ENCODE measurements at places on chromosomes 16 and 17. TPM values are rescaled to one million over a fixed set of nuclear protein-coding genes. Genes with fewer than 3 reads are reported as not detected.

DNA sequence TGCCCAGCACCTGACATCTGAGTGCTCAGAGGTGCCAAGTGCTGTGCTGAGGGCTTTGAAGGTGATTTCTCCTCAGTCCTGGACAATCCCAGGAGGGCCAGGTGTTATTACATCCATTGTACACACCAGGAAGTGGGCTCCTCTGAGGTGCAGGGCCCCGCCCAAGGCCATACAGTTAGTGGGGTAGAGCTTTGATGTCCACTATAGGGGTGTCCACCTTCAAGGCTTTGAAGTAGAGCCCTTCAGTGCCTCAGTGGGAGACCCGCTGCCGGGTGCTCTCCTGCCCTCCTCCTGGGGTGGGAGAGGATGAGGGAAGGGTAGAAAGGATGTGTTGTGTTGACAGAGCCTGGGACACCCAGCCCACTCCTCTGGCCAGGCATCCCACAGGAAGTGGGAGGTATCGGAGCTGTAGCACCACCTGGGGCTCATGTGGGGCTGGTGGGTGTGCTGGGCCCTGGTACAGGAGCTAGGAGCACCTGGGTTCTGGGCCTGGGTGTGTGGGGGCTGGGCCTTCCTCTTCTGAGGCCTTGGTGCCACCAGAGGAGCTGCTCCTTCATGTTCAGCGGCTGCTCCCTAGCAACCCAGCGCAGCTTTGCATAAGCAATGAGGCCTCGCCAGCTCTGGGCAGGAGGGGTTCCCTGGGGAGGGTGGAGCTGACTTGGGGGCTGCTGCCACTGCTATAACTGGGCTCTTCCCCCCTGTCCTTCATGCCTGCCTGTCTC lies 7.4 kb downstream of the LASP1 start:
- no peaks in the 10 kb centered on the region for H3K27me3 ChIP-seq
- peak; percentile 78 for DNase-seq
- H3K27ac ChIP-seq: peak overlapping the region; percentile 80
- peaks cover 50% of the 10 kb centered on the region for H3K36me3 ChIP-seq
- peaks cover 80% of the 10 kb centered on the region for H3K4me1 ChIP-seq

DNA sequence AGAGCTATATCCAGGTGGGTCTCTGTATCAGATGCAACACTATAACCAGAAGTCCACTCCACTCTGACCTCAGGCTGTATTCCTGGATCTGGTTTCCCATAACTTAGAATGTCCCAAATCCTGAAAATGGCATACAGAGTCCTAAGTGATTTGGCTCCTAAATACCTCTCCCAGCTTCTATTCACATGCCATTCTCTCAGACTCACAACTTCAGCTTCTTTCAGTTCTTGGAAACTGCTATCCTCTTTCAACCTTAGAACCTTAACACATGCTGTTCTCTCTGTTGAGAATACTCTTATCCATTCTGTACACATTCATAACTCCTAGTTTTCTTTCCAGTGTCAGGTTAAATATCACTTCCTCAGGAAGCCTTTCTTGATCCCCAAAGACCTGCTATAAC lies 132.0 kb downstream of the BRIP1 start:
- H3K4me3 ChIP-seq: no peak overlapping the region
- H3K4me1 ChIP-seq: peaks cover 5% of the 10 kb centered on the region
- H3K27me3 ChIP-seq: no peaks in the 10 kb centered on the region
- DNase-seq: no peak
- no peak overlapping the region for H3K27ac ChIP-seq

GRCh38 chr17:63697341-63698286 lies 2.3 kb downstream of the LIMD2 start:
- peaks cover 43% of the 10 kb centered on the region for H3K4me1 ChIP-seq
- H3K27ac ChIP-seq: peak overlapping the region; percentile 93
- H3K4me3 ChIP-seq: peak overlapping the region; percentile 93
- peak; percentile 94 for DNase-seq
- H3K27me3 ChIP-seq: no peaks in the 10 kb centered on the region

- H3K27me3 ChIP-seq: no peaks in the 10 kb centered on the region
- no peak overlapping the region for H3K27ac ChIP-seq
- peaks cover 31% of the 10 kb centered on the region for H3K4me1 ChIP-seq
Measured at GRCh38 chr16:74560912-74561311, 46.0 kb downstream of the GLG1 start.

- peak overlapping the region; percentile 74 for H3K4me3 ChIP-seq
- DNase-seq: no peak
- H3K36me3 ChIP-seq: no peaks in the 10 kb centered on the region
- H3K27ac ChIP-seq: no peak overlapping the region
- peaks cover 11% of the 10 kb centered on the region for H3K4me1 ChIP-seq
Measured at GRCh38 chr17:81481815-81482505, 30.6 kb downstream of the ACTG1 start.

- peaks cover 19% of the 10 kb centered on the region for H3K36me3 ChIP-seq
- H3K4me1 ChIP-seq: peaks cover 8% of the 10 kb centered on the region
- no peaks in the 10 kb centered on the region for H3K27me3 ChIP-seq
- no peak overlapping the region for H3K27ac ChIP-seq
Measured at GRCh38 chr17:75650874-75651273, 16.1 kb downstream of the RECQL5 start.

DNA sequence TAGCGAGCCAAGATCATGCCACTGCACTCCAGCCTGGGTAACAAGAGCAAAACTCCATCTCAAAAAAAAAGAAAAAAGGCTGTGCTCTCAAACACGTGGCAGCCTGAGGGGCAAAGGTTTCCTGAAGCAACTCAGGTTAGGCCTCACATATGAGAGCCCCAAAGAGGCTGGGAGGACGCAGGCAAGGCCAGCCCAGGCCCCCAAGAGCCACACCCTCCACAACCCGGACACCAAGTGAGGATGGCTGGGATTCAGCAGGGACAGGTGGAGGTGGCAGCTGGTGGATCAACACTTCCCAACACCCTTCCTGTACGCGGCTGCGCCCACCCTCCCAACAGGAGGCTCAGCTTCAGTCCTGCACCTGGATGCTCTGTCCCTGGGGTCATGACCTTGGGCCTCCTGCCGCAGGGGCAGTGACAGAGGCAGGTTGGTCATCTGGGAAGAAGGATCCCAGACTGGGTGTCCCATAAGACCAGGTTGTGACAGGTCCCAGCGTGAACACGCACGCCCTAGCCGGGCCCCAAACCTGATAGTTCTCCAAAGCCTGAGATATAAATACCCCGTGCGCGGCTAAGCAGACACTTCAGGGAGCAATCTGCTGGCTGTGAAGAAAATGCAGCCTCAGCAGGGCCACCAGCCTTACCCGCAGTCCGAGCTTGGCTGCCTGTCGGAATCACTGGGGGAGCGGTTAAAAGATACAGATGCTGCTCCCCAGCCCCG lies 78.1 kb downstream of the TIMM22 start:
- H3K4me3 ChIP-seq: no peak overlapping the region
- no peaks in the 10 kb centered on the region for H3K4me1 ChIP-seq
- peaks cover 17% of the 10 kb centered on the region for H3K36me3 ChIP-seq
- no peak for DNase-seq

GRCh38 chr16:87841340-87842208 lies 27.7 kb downstream of the SLC7A5 start:
- H3K4me1 ChIP-seq: peaks cover 9% of the 10 kb centered on the region
- no peak for DNase-seq
- H3K27ac ChIP-seq: no peak overlapping the region
- H3K36me3 ChIP-seq: peaks cover 51% of the 10 kb centered on the region
- H3K4me3 ChIP-seq: no peak overlapping the region
- no peaks in the 10 kb centered on the region for H3K27me3 ChIP-seq

DNA sequence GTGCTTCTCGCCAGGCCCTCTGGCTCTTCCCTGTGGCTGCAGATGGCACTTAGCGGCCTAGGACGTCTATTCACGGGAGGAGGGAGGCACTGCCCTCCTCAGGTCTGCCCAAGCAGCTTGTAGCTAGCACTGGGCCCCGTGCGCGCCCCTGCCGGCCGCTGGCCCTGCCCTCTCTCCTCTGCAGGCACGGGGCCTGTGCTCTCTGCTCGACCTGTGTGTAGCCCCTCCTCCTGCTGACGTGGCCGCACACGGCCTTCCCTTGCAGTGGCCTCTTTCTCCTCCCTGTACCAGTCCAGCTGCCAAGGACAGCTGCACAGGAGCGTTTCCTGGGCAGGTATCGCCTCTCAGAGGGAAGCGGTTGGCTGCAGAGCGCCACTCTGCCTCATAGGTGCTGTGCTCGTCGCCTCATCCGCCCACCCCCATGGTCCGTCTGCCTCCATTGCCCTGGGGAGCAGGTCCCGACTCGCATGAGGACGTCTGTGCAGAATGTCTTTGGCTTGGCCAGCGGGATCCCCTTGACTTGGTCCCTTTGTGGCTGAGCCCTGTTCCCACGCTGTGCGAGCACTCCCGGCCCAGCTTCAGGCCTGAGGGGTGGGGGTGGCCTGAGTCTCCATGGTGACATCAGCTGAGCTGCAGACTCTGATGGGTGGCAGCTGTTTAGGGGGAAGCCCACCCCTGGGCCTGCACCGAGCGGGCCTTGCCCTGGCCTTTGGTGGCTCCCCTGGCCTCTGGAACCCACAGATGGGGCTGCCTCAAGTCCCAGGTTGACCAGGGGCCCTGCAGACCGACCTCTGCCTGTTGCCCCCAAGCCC lies 34.6 kb downstream of the TSC2 start:
- no peak overlapping the region for H3K4me3 ChIP-seq
- no peak overlapping the region for H3K27ac ChIP-seq
- H3K27me3 ChIP-seq: no peaks in the 10 kb centered on the region
- DNase-seq: no peak
- no peaks in the 10 kb centered on the region for H3K4me1 ChIP-seq

DNA sequence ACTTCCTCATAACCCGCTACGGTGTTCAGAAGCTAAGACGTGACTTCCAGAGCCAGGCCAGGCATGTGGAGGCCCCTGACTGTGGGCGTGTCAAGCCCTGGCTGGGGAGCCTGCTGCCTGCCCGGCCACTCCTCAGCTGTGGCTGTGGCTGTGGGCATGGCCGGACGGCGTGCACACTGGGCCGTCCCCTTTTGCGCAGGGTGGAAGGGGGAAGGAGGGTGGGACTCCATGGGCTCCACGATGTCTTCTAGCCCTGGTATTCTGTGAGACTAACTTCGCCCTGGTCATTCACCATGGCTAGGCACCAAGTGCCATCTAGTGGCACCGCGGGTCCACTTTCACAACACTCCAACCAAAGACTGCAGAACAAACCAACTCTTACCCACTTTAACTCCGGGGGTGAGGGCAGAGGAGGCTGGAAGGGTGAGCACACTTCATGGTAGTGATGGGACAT lies 67.9 kb downstream of the N4BP1 start:
- H3K4me1 ChIP-seq: peaks cover 14% of the 10 kb centered on the region
- peak; percentile 65 for DNase-seq
- H3K27ac ChIP-seq: no peak overlapping the region

- no peak overlapping the region for H3K4me3 ChIP-seq
- H3K36me3 ChIP-seq: no peaks in the 10 kb centered on the region
Measured at GRCh38 chr16:83738923-83739503, 68.8 kb upstream of the HSBP1 start.

DNA sequence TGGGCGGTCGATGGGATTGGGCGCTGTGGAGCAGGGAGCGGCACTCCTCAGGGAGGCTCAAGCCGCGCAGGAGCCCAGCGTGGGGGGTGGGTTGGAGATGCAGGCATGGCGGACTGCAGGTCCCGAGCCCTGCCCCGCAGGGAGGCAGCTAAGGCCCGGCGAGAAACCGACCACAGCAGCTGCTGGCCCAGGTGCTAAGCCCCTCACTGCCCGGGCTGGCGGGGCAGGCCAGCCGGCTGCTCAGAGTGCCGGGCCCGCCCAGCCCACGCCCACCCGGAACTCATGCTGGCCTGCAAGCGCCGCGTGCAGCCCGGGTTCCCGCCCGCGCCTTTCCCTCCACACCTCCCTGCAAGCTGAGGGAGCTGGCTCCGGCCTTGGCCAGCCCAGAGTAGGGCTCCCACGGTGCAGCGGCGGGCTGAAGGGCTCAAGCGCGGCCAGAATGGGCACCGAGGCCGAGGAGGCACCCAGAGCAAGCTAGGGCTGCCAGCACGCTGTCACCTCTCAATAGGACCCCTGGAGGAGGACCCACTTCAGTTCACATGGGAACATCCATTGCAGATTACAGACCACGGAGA lies 20.5 kb upstream of the METTL16 start:
- no peak for DNase-seq
- no peak overlapping the region for H3K4me3 ChIP-seq
- H3K27ac ChIP-seq: no peak overlapping the region
- no peaks in the 10 kb centered on the region for H3K36me3 ChIP-seq
- H3K27me3 ChIP-seq: peaks cover 2% of the 10 kb centered on the region

GRCh38 chr16:59899940-59900339 lies 1165.8 kb upstream of the GOT2 start:
- H3K27me3 ChIP-seq: no peaks in the 10 kb centered on the region
- H3K4me3 ChIP-seq: no peak overlapping the region
- DNase-seq: no peak
- no peak overlapping the region for H3K27ac ChIP-seq

- no peak overlapping the region for H3K4me3 ChIP-seq
- no peaks in the 10 kb centered on the region for H3K4me1 ChIP-seq
- no peak for DNase-seq
- peaks cover 15% of the 10 kb centered on the region for H3K27me3 ChIP-seq
Measured at GRCh38 chr16:8611886-8612600, 9.5 kb upstream of the METTL22 start.

DNA sequence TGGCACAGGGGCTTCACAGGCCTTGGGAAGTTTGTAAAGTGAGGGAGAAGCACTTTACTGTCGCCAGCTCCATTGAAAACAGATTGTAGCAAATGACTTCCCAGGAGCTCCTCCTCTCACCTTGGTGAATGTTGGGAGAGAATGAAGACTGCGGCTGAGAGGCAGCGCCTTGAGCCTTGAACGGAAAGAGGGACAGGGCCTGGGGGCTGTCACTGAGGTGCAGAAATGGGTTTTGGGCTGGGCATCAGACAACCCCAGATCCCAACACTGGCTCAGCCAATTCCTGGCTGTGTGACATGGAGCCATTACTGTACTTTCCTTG lies 603 bp upstream of the MRTFB start:
- no peaks in the 10 kb centered on the region for H3K36me3 ChIP-seq
- H3K4me1 ChIP-seq: peaks cover 10% of the 10 kb centered on the region
- no peak for DNase-seq
- H3K27ac ChIP-seq: peak overlapping the region; percentile 82
- H3K4me3 ChIP-seq: peak overlapping the region; percentile 91
- no peaks in the 10 kb centered on the region for H3K27me3 ChIP-seq

DNA sequence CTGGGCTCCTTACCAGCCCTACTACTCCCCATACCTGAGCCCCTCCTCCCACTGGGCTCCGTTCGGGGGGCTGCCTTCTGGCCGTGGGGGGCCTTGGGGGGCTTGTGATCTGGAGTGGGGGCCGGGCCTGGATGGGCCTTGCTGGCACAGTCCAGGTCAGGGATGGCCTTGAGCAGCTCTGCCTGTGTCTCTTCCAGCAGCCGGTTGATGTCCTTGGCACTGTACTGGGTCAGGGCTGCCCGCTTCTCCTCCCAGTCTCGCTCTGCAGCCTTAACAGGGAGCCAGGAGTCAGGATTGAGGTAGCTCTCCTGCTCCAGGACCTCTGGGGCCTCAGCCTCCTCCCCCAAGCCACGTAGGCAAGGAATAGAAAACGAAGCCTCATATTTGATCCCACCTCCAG lies 54.6 kb downstream of the SRCIN1 start:
- H3K36me3 ChIP-seq: no peaks in the 10 kb centered on the region
- H3K27ac ChIP-seq: no peak overlapping the region
- H3K27me3 ChIP-seq: peaks cover 20% of the 10 kb centered on the region
- H3K4me3 ChIP-seq: no peak overlapping the region

The LGALS9 gene
- 46.4 TPM for total RNA-seq

The SLC9A5 gene
- total RNA-seq: 5.3 TPM

The EMC8 gene
- total RNA-seq: 49.1 TPM

The HS3ST4 gene
- not detected for total RNA-seq

The HOXB9 gene
- 0.21 TPM for total RNA-seq

The CD300LB gene
- not detected for total RNA-seq

The TRPV3 gene
- total RNA-seq: 0.31 TPM
